Activated B cell treated with CpG ODN at 0.5 μM for 24 hours (primary cell): ENCODE measurements at places on chromosomes 6 and 20.

DNA sequence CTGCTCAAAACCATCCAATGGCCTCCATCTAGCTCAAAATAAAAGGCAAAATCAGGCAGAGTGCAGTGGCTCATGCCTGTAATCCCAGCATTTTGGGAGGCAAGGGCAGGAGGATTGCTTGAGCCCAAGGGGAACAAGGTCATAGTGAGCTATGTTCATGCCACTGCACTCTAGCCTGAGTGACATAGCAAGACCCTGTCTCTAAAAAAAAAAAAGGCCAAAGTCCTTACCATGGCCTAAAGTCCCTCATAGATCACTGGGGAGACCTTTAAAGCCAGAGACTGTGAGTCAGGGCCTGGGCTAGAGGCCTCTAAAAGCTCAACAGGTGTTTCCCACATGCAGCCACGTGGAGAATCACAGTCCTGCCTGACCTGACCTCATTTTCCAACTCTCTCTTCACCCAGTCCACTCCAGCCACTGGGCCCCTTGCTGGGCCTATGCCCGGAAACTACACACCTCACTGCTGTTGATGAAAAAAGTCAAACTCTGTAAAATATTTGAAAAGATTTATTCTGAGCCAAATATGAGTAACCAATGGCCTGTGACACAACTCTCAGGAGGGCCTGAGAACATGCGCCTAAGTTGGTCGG lies 28.2 kb upstream of the TAB2 start:
- DNase-seq, result no peak

DNA sequence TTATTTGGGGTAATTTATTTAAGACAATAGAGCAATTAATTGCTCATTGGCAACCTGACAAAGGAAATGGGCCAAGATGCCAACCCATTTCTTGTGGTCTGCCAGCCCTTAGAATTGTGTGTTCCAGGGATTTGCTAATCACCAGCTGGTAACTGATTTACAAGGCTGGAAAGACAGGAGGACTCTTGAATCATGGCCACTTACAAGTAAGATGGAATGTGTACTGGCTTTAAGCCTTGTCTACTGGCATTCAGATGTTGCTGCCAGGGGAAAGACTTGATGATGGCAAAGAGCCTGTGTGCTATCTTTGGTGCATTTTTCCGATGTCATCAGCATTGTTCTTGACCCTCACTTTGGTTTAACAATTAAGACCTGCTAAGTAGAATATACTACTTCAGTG lies 91.0 kb downstream of the BCKDHB start:
- DNase-seq, result no peak

DNA sequence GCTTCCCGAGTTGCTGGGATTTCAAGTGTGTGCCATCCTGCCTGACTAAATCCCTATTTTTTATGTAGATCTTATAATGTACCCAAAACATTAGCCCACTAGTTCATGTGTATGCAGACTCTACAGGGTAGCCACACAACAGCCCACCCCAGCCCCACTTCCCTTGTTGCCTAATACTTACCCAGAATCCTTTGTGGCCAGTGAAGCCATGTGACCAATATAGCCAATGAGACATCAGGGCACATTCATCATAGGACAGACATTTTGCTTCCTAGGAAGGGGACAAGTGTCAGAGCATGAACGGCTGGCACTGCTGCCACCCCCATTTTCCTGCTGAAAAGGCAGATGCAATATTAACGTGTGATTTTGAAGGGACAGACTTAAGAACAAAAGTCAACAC lies 36.0 kb upstream of the TCP11 start:
- no peak for DNase-seq

DNA sequence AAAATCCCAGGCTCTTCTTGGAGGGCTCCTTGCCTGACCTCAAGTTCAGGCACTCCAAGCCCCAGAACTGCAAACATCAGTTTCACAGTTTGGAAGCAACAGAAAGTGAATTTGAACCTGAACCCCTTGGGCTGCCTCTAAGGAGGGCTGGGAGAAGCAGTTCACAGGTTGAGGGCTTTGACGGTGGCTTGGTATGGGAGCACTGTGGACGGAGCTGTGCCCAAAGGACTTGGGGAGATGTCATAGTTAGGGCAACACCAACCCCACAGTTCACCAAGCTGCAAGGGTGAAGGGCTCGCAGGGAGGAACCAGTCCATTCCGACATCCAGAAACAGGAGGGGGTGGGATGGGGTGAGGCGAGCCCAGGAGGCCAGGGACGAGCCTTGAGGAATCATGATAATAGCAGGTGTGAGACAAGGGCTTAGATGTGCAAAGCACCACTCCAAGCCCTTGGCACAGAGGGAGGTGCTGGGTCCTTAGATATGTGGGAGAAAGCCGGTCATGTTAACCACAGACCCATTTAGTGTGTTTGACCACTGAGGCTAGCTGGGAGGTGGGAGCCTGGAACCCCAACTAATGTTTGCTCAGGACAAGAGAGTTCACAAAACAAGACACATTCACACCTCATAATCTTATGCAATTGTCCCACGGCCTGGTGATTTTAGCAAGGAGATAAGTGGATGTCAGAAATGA lies 4.3 kb downstream of the CEBPB start:
- no peak for DNase-seq

- no peak for DNase-seq
Observed at GRCh38 chr6:104109806-104110205, 749.9 kb downstream of the HACE1 start.

DNA sequence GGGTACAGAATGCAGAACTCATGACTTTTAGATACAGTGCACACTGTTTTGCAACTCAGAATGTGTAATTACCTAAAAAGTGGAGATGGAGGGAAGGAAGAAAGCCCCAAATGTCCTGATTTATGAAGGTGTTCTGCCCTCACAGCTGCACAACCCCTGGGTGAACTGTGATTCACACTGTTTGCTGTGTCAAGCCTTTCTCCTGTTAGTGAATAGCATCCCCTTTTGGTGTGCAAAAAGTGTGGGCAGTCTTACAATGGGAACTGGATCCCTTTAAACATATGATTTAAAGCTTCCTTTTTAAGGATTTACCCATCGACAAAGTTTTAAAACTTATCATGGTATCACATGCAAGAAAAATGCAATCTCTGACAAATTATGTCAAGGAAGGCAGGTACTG lies 633.4 kb upstream of the EPHA7 start:
- no peak for DNase-seq

GRCh38 chr20:39464238-39464637 lies 502.1 kb downstream of the DHX35 start:
- no peak for DNase-seq

- DNase-seq, result no peak
Observed at GRCh38 chr6:35454391-35455110, 2.4 kb downstream of the FANCE start.

GRCh38 chr6:88548891-88549505 lies 382.9 kb upstream of the CNR1 start:
- no peak for DNase-seq

- no peak for DNase-seq
Observed at GRCh38 chr6:149503872-149504271, 19.1 kb upstream of the ZC3H12D start.

DNA sequence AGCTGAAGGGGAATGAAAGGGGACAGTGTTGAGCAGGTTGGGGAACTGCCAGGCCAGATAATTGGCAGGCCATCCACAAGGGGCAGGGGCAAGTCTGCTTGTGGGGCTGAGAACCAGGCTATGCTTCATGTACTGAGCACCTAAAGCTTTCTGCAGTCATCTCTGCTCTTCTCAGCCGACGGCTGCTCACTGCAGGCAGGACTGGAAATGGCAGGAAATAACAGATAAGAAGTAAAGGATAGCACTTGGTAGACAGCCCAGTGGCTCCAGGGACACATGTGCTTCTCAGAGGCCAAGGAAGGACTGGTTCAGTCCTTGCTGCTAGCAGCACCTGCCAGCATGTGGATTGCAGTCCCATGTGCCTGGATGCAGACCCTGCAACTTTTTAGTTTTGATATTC lies 89.8 kb downstream of the CD164 start:
- DNase-seq, result no peak

- DNase-seq, result no peak
Observed at GRCh38 chr20:38473367-38473795, 738 bp downstream of the RALGAPB start.

DNA sequence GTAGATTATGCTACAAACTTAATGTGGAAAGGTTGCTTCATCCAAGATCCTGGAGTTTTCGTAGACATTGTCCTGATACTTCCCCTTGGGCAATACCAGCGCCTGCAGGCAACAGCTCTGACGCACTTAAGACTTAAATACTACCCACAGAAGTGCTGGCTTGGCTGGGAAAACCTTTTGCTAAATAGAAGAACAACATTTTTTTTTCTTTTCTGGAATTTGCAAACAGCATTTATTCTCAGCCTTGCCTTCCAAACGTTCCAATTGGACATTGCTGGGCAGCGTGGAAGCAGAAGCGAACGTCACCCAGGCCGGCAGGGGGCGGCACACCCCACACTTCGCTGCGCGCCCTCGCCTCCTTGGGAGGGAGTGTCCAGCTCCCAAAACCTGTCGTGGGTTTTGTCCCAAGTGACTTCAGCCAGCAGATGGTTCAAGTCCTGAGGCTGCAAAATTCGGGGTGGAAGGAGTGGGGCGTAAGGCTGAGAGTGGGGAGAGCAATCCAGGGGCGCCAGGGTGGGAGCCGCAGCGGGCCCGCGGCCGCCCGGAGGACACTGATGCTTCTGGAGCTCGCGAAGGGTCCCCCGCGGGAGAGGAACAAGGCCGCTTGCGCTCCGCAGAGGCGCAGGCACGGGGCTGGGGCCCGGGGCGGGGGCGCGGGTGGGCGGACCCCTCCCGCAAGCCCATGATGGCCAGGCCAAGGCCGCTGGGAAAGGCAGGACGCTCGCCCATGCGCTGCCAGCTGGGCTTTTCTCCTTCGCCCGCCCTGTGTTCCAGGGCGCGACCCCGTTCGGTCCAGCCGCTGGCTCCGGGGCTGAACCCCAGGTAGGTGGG lies 60.8 kb upstream of the MAP3K4 start:
- DNase-seq, result peak; percentile 39

GRCh38 chr6:154689493-154690255 lies 43.5 kb upstream of the SCAF8 start:
- no peak for DNase-seq

- no peak for DNase-seq
Observed at GRCh38 chr6:169046483-169047192, 207.0 kb downstream of the THBS2 start.

DNA sequence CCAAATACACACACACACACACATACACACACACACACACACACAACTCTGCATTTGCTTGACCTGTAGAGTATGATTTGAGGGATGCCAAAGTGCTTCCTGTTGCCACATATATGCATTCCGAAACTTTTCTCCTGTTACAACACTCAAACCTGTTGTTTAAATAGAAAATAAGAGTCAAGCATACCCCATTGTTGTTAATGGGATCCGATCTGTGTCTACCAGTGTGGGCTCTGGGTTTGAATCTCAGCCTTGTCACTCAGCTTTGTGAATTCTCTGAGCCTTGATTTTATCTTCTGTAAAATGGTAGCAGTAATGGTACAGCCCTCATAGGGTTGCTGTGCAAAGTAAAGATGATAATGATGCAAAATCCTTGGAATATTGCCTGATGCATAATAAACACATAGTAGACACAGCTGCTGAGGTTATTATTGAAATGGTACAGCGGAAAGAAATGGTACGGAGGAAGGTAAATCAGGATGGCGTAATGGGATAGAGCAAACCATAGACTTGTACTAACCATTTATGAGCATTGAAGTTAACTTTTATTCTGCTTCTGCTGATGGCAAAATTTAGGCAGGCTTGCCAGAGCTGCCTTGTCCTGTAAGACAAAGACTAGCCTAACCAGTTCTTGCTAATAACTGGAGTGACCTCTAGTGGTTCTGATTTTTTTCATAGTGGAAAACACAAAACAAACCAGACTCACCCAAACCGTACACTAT lies 113.5 kb upstream of the PHACTR1 start:
- DNase-seq, result no peak

DNA sequence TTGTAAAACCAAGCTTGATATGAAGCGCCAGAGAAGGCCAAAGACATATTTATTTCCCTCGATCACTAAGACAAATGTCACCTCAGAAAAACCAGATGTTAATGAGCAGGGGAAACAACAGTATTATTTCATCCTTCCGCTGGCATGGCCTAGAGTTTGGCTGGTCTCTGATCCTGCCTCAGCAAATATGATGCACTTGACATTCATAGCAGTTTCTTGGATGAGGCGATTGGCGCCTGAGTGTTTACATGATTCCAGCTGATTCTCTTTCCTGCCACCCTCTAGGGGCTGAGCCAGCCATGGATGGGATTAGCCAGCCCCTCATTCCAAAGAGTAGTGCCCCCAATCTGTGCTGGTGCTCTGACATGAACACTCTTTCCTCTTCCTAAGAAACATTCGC lies 67.9 kb downstream of the STMND1 start:
- DNase-seq, result no peak

GRCh38 chr20:40946451-40946850 lies 82.2 kb upstream of the TOP1 start:
- DNase-seq, result no peak

- DNase-seq, result no peak
Observed at GRCh38 chr6:37283671-37284151, 25.8 kb upstream of the TMEM217 start.

GRCh38 chr6:30883685-30884520 lies at the start of gene DDR1:
TSS of gene DDR1 (plus strand) at chr6:30884519. CDS start at chr6:30888730, 4,211 bp downstream.
- DNase-seq, result peak; percentile 47

- no peak for DNase-seq
Observed at GRCh38 chr20:21513881-21514540, at the start of gene NKX2-2. TSS of gene NKX2-2 (minus strand) at chr20:21514064. CDS start at chr20:21513669, 395 bp downstream.

DNA sequence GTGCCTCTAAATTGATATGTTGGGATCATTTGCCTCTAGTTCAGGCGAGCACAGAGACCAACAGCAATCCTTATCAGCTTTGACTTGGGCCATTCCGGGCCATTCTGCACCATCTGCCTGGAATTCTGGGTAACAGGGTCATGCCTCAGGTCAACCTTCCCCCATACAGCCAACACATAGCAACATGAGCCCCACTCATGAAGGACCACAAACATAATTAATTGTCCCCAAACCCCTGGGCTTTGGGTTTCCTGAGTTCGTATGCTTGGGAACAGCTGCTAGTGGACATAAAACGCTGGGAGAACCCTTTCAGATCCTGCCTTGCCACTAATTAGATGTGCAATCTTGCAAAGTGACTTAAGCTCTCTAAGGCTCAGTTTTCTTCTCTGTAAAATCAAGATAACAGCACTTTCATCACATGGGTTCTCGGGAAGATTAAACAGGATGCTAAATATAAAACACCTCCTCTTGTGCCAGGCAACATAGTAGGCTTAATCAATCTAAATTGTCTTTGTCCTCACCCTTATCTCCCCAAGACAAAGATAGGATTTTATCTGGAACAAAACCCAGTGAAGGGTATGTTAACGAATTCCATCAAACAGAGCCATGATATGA lies 426.5 kb downstream of the CD83 start:
- no peak for DNase-seq

DNA sequence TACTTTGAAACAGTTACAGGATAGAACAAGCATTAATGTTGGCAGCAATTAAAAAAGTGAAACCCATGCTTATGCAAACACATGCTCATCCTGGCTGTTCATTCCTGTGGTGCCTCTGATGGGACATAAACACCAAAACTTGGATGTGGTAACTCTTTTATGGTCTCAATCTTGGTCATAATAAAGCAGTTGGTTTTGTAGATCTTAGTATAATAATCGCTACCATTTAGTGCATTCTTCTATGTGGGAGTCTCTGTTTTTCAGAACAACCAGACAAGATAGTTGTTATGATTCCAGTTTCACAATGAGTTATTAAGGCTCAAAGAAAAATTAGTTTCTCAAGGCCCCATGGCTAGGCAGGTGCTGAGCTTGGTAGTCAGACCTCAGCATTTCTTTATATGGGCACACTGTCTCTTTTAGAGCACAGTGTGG lies 184.0 kb downstream of the UTRN start:
- DNase-seq, result no peak
